ENCODE measurements at places on chromosomes 1 and 21. TPM values are rescaled to one million over a fixed set of nuclear protein-coding genes. Genes with fewer than 3 reads are reported as not detected.

UBR4 gene
- polyA plus RNA-seq: 51.3 TPM

SLC1A7 gene
- polyA plus RNA-seq: not detected

OR6K3 gene
- polyA plus RNA-seq: not detected

DHDDS gene
- polyA plus RNA-seq: 25.0 TPM

FCRL3 gene
- polyA plus RNA-seq: not detected

FNDC5 gene
- polyA plus RNA-seq: 0.59 TPM

FAM72D gene
- 3.2 TPM for polyA plus RNA-seq

SCAF4 gene
- polyA plus RNA-seq: 8.5 TPM

OR2L8 gene
- polyA plus RNA-seq: not detected

OR2T35 gene
- not detected for polyA plus RNA-seq

C1orf74 gene
- 2.1 TPM for polyA plus RNA-seq

LEFTY2 gene
- not detected for polyA plus RNA-seq

TAS1R1 gene
- not detected for polyA plus RNA-seq

DIO1 gene
- polyA plus RNA-seq: not detected

LORICRIN gene
- polyA plus RNA-seq: not detected

NES gene
- polyA plus RNA-seq: 15.8 TPM

IL12RB2 gene
- not detected for polyA plus RNA-seq

DEPDC1 gene
- 3.8 TPM for polyA plus RNA-seq

SLC22A15 gene
- 0.41 TPM for polyA plus RNA-seq

FAM72B gene
- polyA plus RNA-seq: 6.0 TPM

TNNT2 gene
- 0.57 TPM for polyA plus RNA-seq

C4BPA gene
- polyA plus RNA-seq: not detected

CLCA2 gene
- polyA plus RNA-seq: 0.02 TPM

SERINC2 gene
- 15.5 TPM for polyA plus RNA-seq

TSPAN2 gene
- polyA plus RNA-seq: 0.23 TPM

SPRR2E gene
- not detected for polyA plus RNA-seq

ATXN7L2 gene
- 4.0 TPM for polyA plus RNA-seq

SPRR2F gene
- polyA plus RNA-seq: not detected

HRNR gene
- not detected for polyA plus RNA-seq

PRDM2 gene
- 7.2 TPM for polyA plus RNA-seq

RHD gene
- not detected for polyA plus RNA-seq

EXOC8 gene
- polyA plus RNA-seq: 2.5 TPM

PLPPR5 gene
- 0.49 TPM for polyA plus RNA-seq

CHRM3 gene
- polyA plus RNA-seq: 0.16 TPM

NGF gene
- 75.8 TPM for polyA plus RNA-seq

AIRE gene
- polyA plus RNA-seq: not detected

LCE1C gene
- polyA plus RNA-seq: not detected

TMEM125 gene
- polyA plus RNA-seq: not detected

LCE1F gene
- not detected for polyA plus RNA-seq

ZYG11A gene
- 0.41 TPM for polyA plus RNA-seq

TAS1R3 gene
- polyA plus RNA-seq: 0.06 TPM

TMEM269 gene
- 0.08 TPM for polyA plus RNA-seq

SPAG17 gene
- polyA plus RNA-seq: not detected

SERTAD4 gene
- polyA plus RNA-seq: 2.9 TPM

TXLNA gene
- 32.7 TPM for polyA plus RNA-seq

CACYBP gene
- polyA plus RNA-seq: 40.0 TPM

TRIM58 gene
- polyA plus RNA-seq: 0.13 TPM

PTPN14 gene
- polyA plus RNA-seq: 12.8 TPM

TXNDC12 gene
- 42.2 TPM for polyA plus RNA-seq

DPM3 gene
- polyA plus RNA-seq: 307 TPM

FAM163A gene
- polyA plus RNA-seq: 1.1 TPM

ACTL8 gene
- polyA plus RNA-seq: not detected

MIXL1 gene
- not detected for polyA plus RNA-seq

ZBTB8B gene
- polyA plus RNA-seq: 0.16 TPM

RAB3B gene
- 10.2 TPM for polyA plus RNA-seq

SLC2A1 gene
- polyA plus RNA-seq: 50.5 TPM

FCRLB gene
- polyA plus RNA-seq: 2.0 TPM
